Spinal cord (tissue), 10 donors: ENCODE measurements at places on chromosomes 7 and 10.

DNA sequence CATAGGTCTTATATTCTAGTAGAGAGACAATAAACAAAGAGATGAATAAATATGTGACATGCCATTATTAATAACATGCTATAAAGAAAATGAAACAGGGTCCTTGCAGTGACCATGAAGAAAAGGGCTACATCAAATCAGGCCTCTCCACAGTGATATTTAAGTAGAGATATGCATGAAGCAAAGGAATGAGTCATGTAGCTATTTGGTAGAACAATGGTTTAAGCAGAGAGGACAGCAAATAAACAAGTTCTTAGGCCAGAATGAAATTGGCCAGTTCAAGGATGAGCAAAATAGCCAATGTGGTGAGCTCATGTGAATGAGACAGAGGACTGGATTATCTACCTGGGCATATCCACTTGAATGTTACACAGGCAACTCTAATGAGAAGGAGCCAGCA is 172.2 kb upstream of the FERD3L start:
- no peak for DNase-seq

DNA sequence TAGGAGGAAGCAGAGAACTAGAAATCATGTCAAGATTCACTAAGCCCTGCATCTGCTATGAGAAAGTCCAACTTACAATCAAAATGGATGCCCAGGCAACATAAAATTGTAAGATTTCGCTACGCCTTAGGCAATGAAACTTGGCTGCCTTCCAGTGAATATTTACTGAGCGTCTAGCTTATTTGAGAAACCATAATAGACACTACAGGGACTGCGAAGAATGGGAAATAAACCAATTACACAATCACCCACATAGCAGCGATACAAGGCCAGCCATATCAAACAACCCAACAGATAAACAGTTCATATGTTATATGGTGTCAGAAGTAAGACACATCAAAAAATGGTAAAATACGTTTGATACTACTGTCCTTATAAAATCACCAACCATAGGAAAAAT is 545.0 kb upstream of the C7orf33 start:
- no peak for DNase-seq

- DNase-seq: no peak
Observed at GRCh38 chr10:46560381-46560780, 3.9 kb upstream of the GPRIN2 start.

GRCh38 chr10:16280595-16280994 is 156.2 kb upstream of the PTER start:
- no peak for DNase-seq

DNA sequence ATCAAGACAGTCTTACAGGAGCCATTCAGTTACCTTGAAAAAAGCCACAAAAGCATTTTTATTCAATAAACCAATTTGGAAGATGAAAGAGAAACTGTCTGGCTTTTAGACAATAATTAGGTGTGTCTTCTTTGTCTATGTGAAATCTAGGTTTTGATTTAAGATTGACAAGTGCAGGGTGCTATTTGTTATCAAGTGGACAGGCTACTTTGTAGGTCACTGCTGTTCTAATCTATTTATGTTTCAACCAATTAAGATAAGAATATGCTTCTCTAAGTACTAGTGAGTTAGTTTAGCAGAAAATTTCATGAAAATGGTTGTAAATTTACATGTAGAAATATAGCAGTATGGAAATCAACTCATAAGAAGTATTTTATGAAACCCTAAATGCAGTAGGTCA is 177.5 kb downstream of the CACNA2D1 start:
- DNase-seq: no peak

DNA sequence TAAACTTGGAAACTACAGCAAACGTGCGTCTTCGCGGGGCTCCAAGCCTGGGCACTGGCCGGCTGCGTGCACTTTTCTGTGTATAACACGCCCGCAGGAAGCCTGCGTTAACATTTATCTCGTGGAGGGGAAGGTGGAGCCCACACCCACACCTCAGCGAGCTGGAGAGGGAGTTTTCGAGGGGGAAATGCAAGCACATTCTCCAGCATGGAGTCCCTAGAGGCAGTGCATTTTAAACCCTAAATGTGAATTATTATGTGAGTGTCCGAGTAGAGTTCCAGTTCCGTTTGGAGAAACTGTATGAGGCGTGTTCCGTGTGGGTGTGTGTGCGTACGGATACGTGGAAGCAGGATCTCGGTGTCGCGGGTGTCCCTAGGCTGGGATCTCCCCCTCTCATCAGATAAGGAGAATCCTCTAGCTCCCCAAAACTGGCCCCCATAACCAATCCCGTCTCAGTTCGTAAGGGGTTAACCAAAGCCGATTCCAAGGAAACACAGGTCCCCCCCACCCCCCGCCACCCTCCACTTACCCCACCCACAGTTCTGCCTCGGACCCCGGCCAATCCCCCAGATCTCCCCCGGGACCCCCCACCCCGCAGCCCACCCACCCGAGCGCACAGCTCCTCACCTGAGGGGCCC is 403 bp downstream of the CDK6 start:
- DNase-seq: peak; percentile 49

GRCh38 chr10:99412099-99412498 is 18.3 kb downstream of the GOT1 start:
- DNase-seq: no peak

- no peak for DNase-seq
Observed at GRCh38 chr10:29691564-29692072, 56.8 kb upstream of the SVIL start.
